ENCODE measurements at places on chromosomes 11 and 22.

GRCh38 chr11:130645164-130645842 is 196.9 kb downstream of the ADAMTS15 start:
- no peak for DNase-seq

GRCh38 chr11:7977232-7977917 is 9.8 kb upstream of the EIF3F start:
- DNase-seq, result no peak

DNA sequence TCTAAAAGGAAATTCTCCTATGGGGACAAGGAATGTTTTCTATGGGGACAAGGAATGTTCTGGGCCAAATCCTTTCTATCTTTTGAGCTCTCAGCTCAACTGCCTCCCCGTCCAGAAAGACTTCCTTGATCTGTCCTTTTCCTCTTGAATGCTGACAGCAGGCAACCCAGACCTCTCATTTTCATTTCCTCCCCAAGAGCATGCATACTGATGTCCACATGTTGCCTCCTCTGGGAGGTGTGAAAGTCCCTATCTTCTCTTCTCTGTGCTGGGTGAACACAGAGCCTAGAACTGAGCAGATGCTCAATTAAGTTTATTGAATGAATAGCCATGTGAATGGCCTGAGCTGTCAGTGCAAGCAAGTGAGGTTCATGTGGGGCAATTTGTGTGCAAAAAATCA is 331.9 kb upstream of the NARS2 start:
- no peak for DNase-seq

DNA sequence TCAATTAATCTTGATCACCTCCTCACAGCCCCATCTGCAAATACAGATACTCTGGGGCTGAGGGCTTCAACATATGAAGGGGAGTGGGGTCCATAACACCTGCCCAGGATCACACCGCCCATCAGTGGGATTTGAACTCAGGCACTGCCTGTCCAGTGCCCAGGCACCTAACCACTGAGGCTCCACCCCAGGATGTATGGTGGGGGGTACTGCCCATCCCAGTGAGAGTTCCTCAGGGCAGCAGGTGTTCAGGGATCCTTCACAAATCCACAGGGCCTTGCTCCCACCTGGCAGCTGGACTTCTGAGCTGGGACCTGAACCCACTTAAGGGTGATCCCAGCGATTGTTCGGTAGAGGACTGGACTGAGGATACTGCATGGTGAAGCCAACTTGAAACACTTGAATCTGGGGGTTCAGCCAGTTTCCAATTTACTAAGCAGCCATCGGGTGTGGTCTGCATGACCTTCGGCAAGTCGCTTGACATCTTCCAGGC is 33.3 kb downstream of the PRDM11 start:
- no peak for DNase-seq

- no peak for DNase-seq
These were observed 26.7 kb downstream of the SERGEF start for GRCh38 chr11:17986007-17986710.

DNA sequence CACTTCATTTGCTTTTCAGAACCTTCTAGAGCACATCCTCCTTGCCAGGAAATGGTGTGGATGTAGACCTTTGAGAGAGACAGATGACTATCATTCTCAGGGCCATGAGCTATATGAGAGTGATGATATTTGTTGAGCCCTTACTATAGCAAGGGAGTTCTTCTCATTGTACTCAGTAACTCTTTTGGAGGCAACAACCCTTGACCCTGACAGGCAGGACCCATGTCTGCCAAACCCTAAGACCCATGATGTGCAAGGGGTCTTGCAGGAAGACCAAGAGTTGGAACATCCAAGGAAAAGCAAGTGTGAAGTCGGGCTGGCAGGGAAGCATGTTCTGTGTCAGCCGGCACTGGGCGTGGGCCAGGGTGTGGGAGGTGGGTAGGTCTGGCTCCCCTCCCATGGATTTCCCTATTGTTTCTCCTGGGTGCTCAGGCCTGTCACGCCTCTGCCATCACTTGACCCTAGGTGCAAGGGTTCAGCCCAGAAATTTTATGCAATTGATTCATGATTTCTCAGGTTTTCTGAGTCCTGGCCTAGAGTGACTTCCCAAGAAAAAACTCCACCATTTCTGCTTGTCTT is 1.2 kb downstream of the FOLR3 start:
- DNase-seq, result no peak

GRCh38 chr11:75888416-75888815 is 73.4 kb downstream of the UVRAG start:
- DNase-seq, result no peak

DNA sequence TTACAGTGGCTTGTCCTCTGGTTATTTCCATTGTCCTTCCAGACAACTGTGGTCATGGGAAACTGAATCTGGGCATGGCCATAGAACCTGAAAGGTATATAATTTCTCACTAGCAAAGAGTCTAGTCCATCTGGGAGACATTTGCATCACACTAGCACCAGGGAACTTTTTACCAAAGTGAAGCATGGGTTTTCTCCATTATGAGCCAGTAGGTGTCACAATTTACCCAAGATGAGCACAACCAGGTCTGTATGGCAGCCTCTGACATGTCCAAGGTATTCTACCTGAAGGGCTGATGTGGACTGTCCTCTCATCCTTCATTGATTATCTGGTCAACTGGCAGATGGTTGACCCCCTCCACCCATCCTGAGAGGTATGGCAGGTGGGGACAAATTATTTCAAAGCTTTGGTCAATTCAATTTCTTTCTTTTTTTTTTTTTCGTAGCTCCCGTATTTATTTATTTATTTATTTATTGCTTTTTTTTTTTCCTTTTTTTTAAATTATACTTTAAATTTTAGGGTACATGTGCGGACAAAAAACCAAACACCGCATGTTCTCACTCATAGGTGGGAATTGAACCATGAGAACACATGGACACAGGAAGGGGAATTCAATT is 425.9 kb downstream of the TMEM135 start:
- no peak for DNase-seq

DNA sequence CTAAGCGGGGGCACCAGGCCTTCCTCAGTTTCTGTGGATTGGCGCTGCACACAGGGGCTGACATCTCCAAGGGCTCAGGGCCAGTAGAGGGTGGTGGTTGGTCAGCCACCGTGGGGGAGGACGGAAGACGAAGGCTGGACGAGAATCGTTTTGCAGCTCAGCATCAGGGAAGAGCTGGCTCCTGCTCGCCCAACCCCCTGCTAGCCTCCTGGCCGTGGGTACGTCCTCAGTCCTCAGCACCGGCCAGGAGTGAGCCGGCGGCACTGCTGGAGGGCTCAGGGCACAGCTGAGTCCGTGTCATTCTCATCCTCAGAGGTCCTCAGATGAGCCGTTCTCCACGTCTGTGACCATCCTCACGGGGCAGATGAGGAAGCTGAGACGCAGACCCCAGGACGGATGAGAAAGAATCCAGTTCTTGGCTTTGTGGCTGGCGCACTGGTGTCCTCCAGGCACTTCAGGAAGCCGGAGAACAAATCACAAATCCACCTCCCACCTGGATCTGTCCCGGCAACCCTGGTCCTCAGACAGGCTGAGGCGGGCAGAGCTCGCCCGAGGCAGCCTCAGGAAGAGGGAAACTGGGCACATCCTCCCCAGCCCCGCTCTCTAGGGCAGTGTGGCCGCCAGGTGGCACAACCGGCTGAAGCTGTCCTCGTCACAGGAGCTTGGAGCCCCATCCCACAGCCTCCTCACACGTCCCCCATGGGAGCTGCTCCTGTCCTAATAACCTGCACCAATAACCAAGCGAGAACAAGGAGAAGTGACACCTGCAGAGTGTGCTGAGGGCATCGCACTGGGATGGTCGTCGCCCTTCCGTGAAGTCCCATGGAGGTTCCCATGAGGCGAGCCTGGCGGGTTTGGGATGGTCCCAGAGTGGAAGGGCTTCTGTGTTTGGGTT is 393.7 kb downstream of the BRD1 start:
- no peak for DNase-seq

GRCh38 chr22:22196833-22197477 is 47.6 kb upstream of the VPREB1 start:
- DNase-seq, result no peak

- DNase-seq, result no peak
These were observed 11.9 kb upstream of the PPFIBP2 start for GRCh38 chr11:7501894-7502293.

- DNase-seq, result no peak
These were observed 3.2 kb upstream of the RTN4R start for GRCh38 chr22:20271114-20271994.

DNA sequence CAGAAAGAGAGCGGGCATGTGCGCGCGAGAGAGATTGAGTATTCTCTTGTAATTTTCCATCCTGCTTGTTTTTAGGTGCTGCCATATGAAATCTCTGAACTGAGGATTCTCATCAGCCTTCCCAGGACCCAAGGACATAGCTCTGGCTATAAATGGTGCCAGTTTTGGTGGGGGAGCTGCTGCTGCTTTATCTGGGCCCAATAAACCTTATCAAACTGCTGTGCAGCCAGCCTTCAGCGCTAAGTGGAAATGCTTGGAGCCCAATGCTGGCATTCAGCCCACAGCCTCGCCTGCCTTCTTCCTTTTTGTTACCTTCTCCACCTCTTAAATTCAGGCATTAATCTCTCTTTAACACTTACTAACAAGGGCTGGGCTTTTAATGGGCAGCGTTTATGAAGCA is 2.4 kb upstream of the ZBTB16 start:
- DNase-seq, result no peak

DNA sequence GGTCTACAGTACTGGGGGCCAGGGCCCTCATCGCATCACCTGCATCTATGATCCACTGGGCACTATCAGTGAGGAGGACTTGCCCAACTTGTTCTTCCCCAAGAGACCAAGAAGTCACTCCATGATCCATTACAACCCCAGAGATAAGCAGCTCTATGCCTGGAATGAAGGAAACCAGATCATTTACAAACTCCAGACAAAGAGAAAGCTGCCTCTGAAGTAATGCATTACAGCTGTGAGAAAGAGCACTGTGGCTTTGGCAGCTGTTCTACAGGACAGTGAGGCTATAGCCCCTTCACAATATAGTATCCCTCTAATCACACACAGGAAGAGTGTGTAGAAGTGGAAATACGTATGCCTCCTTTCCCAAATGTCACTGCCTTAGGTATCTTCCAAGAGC is 3.8 kb upstream of the PPFIBP2 start:
- no peak for DNase-seq

GRCh38 chr11:62604460-62605120 is 2.9 kb upstream of the MTA2 start:
- no peak for DNase-seq

GRCh38 chr11:24216488-24216887 is 280.4 kb upstream of the LUZP2 start:
- DNase-seq, result no peak

- DNase-seq, result no peak
These were observed 13.8 kb upstream of the LINC01488 start for GRCh38 chr11:69467646-69468045.

DNA sequence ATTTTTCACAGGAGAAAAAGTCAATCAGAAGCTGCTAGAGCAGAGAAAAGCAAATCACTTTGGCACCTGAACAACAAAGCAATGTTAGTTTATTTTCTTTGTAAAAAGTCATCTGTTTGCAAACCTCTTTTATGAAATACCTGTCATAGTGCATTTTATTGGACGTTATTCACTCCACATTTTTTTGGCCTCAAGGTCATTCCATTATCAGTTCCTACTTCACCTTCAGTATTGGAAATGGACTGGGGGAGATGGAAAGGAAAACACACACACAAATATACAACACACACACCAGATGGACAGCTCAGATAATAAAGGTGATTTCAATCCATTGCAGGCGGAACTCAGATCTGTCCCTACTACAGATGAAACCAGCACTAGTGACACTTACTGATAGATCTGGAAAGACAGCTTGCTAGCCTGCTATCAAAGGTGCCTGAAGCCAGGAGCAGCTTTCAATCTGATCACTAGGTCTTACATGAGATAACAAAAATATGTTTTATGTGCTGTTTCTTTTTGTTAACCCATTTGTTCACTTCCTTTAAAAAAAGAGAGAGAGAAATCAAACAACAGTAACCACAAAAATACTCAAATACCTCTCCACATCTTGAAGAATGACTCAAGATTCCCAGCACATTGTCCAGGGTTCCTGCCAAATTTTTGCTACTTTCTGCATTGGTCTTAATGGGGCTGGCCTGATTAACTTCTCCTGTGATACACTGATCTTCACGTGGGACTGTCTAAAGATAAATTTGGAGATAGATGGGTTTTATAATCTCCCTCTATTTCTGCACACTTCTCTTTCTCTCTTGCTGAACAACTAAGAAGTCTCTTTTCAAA is 844.3 kb upstream of the TENM4 start:
- no peak for DNase-seq

GRCh38 chr22:38345782-38346181 is 28.5 kb upstream of the CSNK1E start:
- no peak for DNase-seq

- DNase-seq, result no peak
These were observed 110.9 kb downstream of the ARL14EP start for GRCh38 chr11:30433831-30434230.

DNA sequence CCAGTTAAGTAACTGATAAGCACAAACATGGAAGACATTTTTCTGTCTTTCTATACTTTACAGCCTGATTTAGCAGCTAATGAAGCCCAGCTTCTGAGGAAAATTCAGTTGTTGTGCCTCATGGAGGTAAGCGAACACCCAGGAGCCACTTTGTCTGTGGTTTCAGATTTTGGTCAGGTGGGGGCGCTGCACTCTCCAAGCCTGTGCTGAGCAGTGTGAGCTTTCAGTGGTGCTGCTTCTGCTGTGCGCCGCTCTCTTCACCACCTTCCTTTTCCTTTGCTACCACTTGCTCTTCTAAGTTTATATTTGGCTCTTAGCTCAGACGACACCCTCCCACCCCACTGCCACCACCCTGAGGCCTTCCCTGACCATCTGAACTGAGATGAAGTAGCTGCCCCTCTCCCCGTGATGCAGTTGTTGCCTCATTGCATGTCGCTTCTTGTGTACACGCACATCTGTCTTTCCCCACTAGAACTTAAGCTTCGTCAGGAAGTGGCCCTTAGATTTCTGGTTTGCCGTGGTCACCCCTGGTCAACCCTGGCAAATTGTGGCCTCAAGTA is 14.0 kb downstream of the PSMD13 start:
- peak; percentile 67 for DNase-seq

- no peak for DNase-seq
These were observed 20.9 kb downstream of the OOSP3 start for GRCh38 chr11:59899532-59899931.

DNA sequence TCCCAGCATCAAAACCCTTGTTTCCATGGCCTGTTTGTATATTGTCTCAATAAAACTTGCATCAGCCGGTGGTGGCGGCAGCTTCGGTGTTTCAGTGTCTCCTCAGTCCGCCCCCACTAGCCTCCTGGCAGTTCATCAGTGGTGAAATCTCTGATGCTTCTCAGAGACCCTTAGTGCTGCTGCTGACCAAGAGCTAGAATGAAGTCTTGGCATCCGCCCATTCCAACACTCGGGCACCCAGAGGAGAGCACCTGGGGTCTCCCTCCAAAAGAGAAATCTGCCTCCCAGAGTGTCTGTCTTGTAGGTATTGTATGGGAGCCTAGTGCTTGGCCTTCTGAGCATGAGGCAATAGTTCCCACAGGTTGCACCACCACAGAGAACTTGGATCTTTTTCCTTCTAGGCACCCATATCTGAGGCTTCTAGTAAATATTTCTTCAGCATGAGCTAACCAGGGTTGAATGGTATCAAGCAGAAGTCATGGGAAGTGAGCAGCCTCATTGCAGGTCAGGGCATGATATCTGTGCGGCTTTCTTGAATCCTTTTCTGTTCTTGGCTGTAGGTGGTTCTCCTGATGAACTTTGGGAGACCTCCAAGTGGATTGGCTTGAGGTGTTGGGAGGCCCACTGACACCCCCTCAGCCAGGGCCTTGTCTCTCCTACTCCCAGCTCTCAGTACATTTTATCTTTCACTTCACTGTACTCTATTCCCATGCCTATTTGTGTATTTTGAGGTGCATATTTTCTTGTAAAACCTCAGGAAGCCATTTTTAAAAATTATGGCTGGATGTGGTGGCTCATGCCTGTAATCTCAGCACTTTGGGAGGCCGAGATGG is 13.2 kb upstream of the AIFM3 start:
- DNase-seq, result no peak

All from activated T-helper 1 cell treated with Interleukin-2 at 50 U/mL for 16 hours (primary cell).